ENCODE measurements at places on chromosomes 1 and 21. TPM values are rescaled to one million over a fixed set of nuclear protein-coding genes. Genes with fewer than 3 reads are reported as not detected.

Gene OLFML2B
- not detected for total RNA-seq

Gene LRRC71
- total RNA-seq = not detected

Gene ALG6
- 27.7 TPM for total RNA-seq

GRCh38 chr1:234062166-234062565, 157.7 kb downstream of the SLC35F3 start:
- DNase-seq = no peak

- no peak for DNase-seq
Measured at GRCh38 chr1:20329793-20330542, 39.3 kb downstream of the VWA5B1 start.

Gene MYOG
- total RNA-seq = not detected

DNA sequence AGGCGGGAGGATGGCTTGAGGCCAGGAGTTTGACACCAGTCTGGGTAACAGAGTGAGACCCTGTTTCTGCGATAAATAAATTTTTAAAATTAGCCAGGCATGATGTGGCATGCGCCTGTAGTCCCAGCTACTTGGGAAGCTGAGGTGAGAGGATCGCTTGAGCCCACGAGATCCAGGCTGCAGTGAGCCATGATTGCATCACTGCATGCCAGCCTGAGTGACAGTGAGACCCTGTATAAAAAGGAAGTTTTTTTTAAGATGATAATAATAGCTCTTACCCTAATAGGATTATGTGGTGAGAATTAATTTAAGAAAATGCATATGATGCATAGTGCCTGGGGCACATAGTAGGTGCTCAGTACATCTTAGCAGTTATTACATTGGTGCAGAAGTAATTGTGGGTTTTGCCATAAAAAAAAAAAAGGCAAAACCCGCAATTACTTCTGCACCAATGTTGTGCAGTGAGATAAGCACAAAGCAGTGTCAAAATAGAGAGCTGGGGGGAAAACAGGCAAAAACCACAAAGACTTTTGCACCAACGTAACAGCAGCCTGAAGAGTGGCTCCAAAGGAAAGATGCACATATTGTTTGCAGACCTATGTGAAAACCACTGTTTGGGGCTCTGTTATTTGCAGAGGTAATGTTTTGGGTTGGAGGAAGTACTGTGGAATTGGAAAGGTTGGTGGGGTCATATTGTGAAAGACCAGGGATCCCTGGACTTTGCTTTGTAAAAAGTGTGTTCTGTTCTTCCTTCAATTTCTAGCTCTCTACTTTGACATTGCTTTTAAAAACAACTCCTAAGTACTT, 72.4 kb downstream of the PLXNA2 start:
- DNase-seq = no peak

Gene ZSWIM5
- 0.12 TPM for total RNA-seq

DNA sequence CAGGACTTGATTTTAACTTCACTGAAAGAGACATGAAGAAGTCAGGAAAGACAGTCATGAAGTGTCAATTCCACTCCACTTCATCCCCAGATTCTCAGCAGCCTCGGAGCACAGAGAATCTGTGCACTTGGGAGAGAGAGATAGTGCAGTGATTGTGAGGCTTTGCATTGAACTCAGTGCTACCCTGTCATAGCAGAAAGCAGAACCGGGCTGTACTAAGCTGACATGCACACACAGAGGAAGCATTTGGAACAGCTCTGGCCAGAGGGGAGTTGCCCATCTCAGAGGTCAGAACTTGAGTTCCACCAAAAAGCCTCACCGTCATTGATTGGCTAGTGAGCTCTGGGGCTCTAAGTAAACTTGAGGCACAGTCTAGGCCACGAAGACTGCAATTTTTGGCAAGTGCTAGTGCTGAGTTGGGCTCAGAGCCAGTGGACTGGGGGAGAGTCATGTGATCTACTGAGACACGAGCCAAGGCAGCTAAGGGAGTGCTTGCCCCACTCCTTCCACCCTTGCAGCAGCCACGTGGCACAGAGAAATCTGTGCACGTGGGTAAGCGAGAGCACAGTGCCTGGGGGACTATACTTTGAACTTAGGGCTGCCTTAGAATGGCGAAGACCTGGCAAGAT, 810.2 kb upstream of the ADAMTS5 start:
- DNase-seq = no peak

DNA sequence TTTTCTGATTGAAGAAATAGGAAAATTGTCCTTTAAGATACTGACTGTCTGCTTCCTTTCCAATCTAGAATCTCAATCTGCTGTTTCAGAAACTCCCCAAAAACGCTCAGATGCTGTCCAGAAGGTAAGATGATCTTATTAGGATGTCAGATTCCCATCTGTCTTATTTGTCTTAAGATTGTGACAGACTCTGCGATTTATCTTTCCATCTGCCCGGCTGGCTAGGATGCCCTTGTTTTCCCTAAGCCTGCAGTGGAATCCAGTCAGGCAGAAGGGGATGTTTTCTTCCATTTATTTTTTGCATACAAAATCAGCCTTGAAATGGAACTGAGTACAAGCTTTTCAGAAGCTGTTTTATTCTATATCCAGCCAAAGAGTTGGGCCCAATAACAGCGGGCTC, 96.5 kb downstream of the FMN2 start:
- DNase-seq = no peak

DNA sequence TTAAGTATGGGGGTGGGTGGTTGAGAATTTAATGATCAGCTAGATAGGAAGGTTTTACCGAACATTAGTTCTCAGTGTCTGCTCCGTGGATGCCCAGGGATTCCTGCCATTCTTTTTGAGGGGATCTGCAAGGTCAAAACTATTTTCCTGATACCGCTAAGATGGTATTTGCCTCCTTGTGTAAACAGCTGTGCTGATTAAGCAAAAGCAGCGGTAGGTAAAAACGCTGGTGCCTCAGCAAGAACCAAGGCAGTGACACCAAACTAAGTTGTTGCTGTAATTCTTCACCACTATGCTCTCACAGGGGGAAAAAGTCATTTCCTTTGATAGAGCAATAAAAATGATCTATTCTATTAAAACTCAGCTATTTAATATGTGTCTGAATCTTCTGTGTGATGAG, 229.0 kb downstream of the FMN2 start:
- no peak for DNase-seq

DNA sequence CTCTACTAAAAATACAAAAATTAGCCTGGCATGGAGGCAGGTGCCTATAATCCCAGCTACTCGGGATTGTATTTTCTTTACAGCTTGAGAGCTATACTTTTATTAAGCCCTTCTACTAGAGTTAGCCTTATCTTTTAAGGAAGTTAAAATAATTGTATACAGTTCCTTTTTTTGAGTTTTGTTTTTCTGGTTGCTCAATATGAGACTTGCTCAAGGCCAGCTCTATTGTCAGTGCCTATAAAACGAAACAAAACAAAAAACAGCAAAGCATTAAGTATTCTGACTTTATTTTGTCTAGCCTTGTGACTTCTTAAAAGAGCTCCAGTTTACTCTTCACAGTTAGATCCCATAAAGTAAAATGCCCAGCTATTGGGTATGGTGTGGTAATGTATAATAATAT, 17.2 kb downstream of the PKN2 start:
- no peak for DNase-seq

- no peak for DNase-seq
Measured at GRCh38 chr1:169338617-169339016, 29.0 kb downstream of the NME7 start.

Gene NR1I3
- not detected for total RNA-seq

DNA sequence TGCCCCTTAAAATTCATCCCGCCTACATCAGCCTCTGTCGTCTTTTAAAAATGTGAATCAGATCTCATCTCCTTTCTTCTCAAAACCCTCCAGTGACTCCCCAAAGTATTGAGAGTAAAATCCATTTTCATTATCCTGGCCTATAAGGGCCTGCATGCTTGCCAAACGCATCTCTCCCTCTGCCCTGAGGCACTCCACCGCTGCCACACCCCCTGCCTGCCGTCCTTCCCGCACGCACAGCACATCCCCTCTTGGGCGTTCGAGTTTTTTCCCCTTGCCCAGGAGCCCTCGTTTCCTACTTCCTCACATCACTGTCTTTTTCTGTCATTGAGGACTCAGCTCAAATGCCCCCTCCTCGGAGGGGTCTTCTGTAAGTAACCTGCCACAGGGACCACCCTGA, 53.3 kb upstream of the MTR start:
- DNase-seq = no peak

Gene NBL1
- total RNA-seq = 51.7 TPM

DNA sequence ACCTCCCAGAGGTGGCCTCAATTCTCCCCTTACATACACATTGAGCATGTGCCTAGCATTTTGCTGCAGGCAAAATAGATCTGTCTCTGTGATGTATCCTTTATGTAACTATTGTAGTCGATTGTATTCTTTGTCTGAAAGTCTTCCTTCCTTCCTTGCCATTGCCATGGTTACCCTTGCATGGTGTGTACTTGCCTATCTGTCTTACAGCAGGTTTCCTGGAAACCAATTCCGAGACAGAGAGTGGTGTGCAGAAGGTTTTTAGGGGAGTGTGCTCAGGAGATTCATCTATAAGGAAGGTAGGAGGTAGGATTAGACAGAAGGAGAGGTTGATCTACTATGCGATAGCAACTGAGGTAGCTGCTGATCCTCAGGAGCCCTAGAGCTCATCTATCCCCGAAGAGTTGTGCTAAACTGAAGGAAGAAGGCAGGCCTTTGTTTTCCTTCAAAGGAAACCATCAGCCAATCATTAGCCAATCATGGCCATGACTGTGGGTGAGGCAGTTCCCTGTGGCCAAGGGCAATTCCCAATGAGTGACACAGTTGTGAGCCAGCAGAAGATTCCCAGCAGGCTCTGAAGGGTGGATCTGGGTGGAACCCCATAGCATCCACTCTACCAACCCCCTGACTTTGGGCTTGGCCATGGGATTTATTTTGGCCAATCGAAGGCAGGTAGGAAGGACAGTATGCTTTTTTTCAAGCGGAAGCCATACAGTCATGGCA, 15.0 kb downstream of the CITED4 start:
- DNase-seq = no peak

Gene NBPF6
- 0.40 TPM for total RNA-seq

Gene IFI16
- total RNA-seq = 217 TPM

Gene CRYAA
- not detected for total RNA-seq

DNA sequence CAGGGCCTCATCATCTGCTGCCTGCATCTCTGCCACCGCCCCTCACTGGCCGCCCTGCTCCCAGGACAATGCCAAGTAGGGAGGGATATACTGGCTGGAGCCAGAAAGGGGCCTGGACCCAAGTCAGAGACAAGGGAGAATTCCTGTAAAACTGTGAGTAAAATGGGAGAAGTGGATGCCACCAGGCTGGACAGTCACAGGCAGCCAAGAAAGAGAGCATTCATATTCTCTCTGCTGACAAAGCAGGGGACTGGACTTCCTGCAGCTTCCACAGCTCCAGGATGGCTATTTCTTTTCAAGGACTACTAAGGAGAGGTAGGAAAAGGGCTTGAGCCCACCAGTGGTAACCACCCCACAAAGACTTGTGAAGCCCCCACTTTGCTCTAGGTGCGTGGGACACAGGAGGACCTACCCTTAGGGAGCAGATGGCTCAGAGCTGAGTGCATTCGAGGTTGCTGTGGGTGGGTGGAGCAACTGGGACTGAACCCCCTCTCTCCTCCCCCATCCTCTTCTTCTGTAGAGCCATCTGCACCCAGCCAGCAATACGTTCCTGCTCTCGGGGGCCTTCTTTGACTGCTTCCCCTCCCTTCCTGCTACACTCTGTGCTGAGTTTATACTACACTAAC, 57.5 kb downstream of the GLIS1 start:
- DNase-seq = no peak

Gene SPRR4
- total RNA-seq = not detected

GRCh38 chr1:10671090-10671489, 125.4 kb downstream of the CASZ1 start:
- no peak for DNase-seq

DNA sequence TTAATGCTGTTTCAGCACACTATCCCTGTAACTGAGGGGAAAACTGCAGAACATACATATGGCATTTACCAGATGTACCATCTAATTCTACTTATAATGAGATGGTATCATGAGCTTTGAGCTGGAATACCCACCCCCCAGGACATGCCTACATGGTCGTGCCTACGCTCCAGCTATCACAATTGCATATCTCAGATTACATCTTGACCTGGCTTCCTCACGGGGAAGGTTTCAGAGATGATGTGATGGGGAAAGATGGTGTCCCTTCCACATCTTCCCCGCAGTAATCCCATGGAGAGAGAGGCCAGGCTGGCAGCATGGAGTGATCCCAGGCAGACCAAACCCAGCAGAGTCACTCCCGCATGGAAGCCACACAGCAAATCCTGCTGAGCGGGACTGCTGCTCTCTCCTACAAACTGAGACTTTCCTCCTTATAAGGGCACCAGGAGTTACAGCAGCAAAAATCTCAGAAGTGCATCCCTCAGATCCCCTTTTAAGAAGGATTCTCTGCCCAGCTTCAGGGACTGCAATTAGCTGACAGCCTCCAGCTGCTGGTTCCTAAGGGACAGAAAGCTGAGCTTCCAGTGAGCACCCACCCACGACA, 67.1 kb downstream of the KCNH1 start:
- DNase-seq = no peak

Gene ST6GALNAC3
- total RNA-seq = not detected

Gene RGS13
- total RNA-seq = not detected

Gene GPX7
- total RNA-seq = 29.4 TPM

DNA sequence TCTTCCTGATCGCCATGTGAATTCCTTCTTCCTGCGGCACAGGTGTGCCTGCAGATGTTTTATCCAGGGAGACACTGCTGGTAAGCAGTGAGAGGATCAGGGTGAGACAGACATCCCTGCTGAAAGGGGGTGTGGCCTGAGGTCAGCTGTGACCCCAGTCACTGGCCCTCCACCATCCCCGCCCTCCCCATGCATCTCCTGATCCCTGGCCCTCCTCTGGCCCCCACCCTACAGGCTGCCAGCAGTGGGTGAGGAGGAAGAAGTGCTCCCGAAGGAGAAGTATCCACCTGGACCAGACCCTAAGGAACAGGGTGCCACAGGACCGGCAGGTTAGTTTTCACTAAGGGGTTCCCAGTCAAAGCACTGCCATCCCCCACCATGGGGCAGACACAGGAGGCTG, 85.3 kb downstream of the GLIS1 start:
- DNase-seq = no peak

Gene XPR1
- total RNA-seq = 24.7 TPM

All from activated CD4-positive, alpha-beta T cell treated with anti-CD3 and anti-CD28 coated beads, Interleukin-2, amount 10 ng/mL, durations not matched to agents 24 days and 14 days (primary cell).